Tongue (tissue), 3 donors: ENCODE measurements at places on chromosomes 1 and 21. TPM values are rescaled to one million over a fixed set of nuclear protein-coding genes. Genes with fewer than 3 reads are reported as not detected.

ACKR1 gene
- total RNA-seq: 10.3 TPM

NUDT4B gene
- 54.2 TPM for total RNA-seq

ARMH1 gene
- total RNA-seq: 1.6 TPM

PDE9A gene
- 9.8 TPM for total RNA-seq

NPHS2 gene
- not detected for total RNA-seq

TSPAN2 gene
- 14.0 TPM for total RNA-seq

SPRR2E gene
- total RNA-seq: not detected

KPRP gene
- total RNA-seq: 0.21 TPM

GJA9 gene
- not detected for total RNA-seq

RPE65 gene
- not detected for total RNA-seq

IL6R gene
- 35.0 TPM for total RNA-seq

ANKRD13C gene
- 36.9 TPM for total RNA-seq
